ENCODE measurements at places on chromosomes 13 and 19.

DNA sequence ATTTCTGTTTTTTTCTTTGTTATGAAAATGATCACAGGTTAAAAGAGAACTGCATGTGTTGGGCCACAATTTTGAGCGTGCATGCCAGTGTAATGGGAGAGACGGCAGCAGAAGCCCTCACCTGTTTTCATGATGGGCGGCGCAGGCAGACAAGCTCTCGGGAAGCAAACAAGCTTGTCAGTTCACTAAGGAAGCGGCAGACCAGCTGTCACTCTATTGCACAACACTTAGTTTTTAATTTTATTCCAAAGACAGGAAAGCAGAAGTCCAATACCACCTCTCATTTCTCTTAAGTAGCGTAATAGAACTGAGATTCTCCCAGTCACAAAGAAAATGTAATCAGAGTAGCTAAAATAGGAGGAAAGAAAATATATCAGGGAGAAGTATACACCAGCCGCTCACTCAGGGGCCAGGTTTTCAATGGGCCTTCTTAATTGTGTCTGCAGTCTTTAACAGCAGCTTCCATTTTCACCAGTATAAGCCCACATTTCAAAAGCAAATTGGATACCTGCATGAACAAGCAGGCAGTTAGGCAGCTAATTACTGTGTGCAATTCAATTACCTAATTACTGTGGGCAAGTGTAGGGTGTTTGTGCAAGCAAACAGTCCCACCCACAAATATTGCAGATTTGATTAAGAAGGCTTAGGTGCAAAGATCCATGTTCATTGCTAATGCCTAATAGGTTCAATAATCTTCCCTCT lies 711.4 kb downstream of the DIAPH3 start:
- no peak for DNase-seq

GRCh38 chr13:37129866-37130265 lies 24.4 kb upstream of the CSNK1A1L start:
- no peak for DNase-seq

GRCh38 chr19:38850976-38851621 lies 1.3 kb upstream of the HNRNPL start:
- DNase-seq = peak; percentile 51

DNA sequence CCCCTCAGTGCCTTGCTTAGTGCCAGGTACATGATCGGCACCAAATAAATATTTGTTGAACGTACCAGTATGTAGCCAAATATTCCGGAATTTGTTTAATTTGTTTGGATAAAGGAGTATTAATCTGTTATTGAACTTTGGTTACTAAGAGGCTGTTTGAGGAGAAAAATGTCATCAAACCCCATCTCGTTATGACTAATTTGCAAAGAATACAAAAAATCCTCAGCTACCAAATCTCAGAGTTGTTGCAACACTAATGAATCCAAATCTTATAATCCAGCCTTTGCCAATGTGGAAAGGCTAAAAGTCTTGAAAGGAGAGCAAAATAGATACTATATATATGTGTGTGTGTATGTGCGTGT lies 79.5 kb downstream of the KLF5 start:
- no peak for DNase-seq

GRCh38 chr19:54352546-54352945 lies 12.2 kb downstream of the LAIR1 start:
- no peak for DNase-seq

GRCh38 chr19:14073261-14073924 lies 807 bp downstream of the MISP3 start:
- DNase-seq = peak; percentile 71

DNA sequence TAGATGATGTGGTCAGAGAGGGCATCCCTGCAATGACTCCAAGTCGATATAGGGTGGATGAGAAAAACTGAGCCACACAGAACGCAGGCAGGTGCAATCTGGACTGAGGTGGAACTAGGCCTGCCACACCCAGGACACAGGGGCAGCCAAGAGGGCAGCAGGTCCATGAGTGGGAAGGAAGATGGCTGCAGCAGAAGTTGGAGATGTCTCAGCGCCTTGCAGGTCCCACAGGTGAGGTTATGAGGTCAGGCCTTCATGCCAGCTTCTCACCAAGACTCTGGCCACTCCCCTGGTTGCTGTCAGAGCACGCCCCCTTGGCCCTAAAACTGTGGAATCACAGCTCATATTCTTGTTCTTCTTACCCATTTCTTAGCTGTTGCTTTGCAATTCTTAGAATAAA lies 147.7 kb upstream of the VSTM2B start:
- no peak for DNase-seq

DNA sequence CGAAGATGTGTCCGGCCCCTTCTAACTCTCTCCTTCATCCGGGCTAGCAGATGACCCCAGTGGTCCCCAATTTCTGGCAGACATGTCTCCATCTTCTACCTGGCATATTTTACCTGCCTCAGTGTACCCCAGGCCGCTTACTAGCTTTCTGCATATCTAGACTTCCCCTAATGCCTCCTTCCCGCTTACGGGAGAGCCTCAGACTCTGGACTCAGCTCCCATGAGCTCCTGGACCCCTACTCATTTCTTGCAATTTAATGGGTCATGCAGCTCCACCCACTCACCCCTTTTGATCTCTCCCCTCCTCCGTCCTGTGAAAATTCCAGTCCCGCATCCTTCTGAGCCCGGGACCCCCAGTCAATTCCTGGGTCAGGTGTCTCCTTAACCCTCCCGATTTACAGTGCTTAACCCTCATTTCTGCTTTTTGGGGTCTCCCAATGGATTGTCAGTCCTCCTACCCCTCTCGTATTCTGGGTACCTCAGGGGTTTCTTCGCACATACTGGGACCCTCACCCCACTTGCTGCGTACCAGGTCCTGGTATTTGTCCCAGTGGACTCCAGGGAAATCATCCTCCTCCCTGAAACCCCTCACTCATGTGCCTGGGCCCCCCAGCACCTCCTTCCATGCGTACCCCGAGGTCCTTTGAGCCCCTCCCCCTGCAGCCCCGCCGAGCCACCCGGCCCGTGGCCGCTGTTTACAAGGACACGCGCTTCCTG lies 500 bp upstream of the JUNB start:
- no peak for DNase-seq

DNA sequence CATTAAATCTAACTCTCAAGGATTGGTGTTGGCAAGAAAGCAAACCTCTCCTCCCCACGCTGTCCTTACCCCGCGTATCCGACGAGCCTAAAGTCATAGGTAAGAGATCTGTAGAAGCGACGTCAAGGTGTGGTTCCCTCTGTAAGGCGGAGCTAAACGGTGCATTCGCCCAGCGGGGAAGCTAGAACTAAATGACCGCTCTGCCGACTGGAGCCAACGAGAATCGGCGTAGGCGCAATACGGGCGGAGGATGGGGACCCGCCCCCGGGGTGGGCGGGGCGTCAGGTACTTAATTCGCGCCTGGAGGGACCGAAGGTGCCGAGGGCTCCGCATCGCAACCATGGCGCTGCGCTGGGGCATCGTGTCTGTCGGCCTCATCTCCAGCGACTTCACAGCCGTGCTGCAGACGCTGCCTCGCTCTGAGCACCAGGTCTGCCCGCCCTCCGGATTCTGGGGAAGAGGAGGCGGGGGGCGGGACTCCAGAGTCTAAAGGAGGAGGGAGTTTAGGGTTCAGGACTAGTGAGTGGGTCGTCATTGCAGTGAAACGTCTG lies at the start of gene DHDH:
Gene DHDH, plus strand, starts transcription at position 318 of the 551 bp plus-strand sequence. Its CDS starts 23 bp downstream, at position 341.
- peak; percentile 98 for DNase-seq

DNA sequence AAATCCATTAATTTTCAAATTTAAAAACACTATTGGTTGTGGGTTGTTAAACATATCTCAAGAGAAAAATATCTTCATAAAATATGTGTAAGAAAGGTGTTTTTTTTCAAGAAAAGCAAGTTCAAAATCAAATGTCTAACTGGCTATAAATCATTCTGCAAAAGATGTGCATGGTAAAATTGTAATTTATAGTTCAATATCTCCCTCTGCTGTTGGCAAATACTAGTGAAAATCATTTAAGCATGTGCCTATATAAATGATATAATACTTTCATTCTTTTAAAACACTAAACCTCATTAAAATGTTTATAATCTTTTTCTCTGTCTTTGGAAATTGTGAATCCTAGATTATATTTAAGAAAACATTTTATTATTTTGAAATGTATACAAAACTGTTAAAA lies 17.2 kb upstream of the SLITRK6 start:
- no peak for DNase-seq

DNA sequence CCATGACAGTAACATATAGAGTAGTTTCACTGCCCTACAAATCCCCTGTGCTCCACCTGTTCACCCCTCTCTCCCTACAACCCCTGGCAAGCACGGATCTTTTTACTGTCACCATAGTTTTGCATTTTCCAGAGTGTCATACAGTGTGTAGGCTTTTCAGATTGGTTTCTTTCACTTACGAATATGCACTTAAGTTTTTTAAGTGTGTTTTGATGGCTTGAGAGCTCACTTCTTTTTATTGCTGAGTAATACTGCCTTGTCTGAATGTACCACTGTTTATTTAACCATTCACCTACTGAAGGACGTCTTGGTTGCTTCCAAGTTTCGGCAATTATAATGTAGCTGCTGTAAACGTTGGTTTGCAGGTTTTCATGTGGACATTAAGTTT lies 175.1 kb downstream of the ITGBL1 start:
- DNase-seq = no peak

- no peak for DNase-seq
These were observed 429.1 kb downstream of the ITGBL1 start for GRCh38 chr13:101881593-101881992.

GRCh38 chr13:47463002-47463401 lies 538.1 kb downstream of the SUCLA2 start:
- no peak for DNase-seq

DNA sequence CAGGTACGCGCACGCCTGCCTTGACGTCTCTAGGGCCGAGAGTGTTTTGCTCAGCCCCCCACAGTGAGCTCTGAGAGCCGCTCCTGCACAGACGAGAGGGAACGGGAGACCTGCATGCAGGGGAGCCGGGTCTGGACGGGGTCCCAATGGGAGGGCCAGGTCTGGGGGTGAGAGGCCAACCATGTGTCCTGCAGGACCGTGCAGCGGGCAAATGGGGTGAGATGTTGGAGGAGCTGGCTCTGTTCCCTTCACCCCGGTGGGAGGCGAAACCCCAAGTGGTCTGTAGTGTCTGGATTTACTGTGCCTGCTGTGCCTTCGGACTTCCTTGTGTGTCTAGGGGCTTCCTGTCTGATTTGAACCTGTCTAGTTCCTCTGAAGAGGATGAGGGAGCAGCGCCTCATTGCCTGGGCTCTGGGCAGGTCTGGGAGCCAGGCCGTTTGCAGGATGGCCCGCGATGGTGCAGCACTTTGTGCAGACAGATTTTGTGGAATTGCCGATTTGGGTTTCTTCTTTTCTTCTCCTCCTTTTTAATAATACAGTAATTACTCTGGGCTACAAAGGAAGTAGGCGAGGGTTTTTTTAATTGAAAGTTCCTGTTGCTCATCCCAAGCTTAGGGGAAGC lies 2.1 kb downstream of the CSNK1G2 start:
- no peak for DNase-seq

GRCh38 chr13:41428155-41428554 lies 29.2 kb upstream of the RGCC start:
- DNase-seq = peak; percentile 60

GRCh38 chr13:33197541-33197971 lies 88.0 kb downstream of the STARD13 start:
- DNase-seq = no peak

GRCh38 chr19:1163934-1164683 lies 10.0 kb downstream of the SBNO2 start:
- no peak for DNase-seq

GRCh38 chr13:21434588-21434987 lies 24.5 kb downstream of the ZDHHC20 start:
- no peak for DNase-seq

- peak; percentile 72 for DNase-seq
These were observed 1.1 kb downstream of the SHISA2 start for GRCh38 chr13:26050568-26051230.

- no peak for DNase-seq
These were observed 17.5 kb downstream of the ELAVL3 start for GRCh38 chr19:11463391-11463790.

- DNase-seq = no peak
These were observed 32.5 kb downstream of the FGF14 start for GRCh38 chr13:102369302-102369701.

GRCh38 chr19:871446-872265 lies 12.2 kb downstream of the CFD start:
- peak; percentile 62 for DNase-seq

DNA sequence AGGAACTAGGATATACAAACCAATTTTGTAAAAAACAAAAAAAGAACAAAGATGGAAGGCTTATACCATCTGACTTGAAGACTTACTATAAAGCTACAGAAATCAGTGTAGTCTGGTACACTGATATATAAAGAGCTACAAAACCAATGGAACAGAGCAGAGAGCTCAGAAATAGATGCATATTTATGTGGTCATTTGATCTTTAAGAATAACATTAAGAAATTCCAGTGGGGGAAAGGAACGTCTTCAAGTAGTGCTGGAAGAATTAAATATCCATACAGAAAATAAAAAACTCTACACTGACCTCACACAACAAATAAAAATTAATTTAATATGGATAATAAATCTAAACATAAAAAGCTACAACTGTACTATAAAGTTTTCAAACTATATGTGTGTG lies 317.0 kb downstream of the ENOX1 start:
- no peak for DNase-seq

- no peak for DNase-seq
These were observed 13.2 kb downstream of the C19orf44 start for GRCh38 chr19:16509141-16510061.

DNA sequence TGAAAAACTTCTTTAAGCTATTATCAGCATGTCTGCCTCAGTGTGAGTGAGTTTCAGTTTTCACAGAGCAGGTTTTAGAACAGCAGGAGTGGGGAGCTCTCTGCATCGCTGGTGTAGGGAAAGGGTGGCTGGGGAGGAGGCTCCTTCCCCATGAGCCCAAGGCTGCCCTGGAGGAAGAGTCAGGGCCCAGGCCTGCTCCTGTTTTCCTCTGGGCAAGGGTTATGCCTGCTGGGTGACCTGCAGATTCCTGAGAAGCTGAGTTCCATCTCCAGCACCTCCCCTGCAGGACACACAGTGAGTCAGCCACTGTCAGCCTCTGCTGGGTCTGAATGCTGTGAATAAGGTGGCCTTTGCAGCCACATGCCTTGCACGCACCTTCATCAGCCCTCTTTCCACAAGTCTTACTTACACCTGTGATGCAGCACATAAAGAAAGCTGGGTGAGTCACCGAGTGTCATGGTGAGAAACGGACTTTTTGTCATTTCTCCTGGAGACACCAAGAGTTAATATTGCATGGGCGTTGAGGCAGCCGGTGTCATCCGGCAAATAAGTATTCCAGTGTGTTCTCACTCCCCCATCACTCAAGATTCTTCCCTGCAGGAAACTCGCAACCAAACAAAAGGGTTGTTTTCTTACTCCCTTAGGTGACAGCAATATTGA lies 186.4 kb upstream of the KL start:
- no peak for DNase-seq

- no peak for DNase-seq
These were observed 25.3 kb downstream of the CILP2 start for GRCh38 chr19:19563348-19563848.

Measured in WTC11 (cell line).